ENCODE measurements at places on chromosomes 5 and 9. TPM values are rescaled to one million over a fixed set of nuclear protein-coding genes. Genes with fewer than 3 reads are reported as not detected.

Gene ST6GALNAC4
- polyA plus RNA-seq: 22.2 TPM

Gene ZDHHC11B
- polyA plus RNA-seq: 19.9 TPM

Gene MOB3B
- 1.7 TPM for polyA plus RNA-seq

- no peaks in the 10 kb centered on the region for H3K27me3 ChIP-seq
- no peak overlapping the region for H3K4me3 ChIP-seq
- no peak for DNase-seq
- no peaks in the 10 kb centered on the region for H3K36me3 ChIP-seq
- H3K4me1 ChIP-seq: no peaks in the 10 kb centered on the region
These were observed 723.3 kb downstream of the CETN3 start for GRCh38 chr5:89686081-89686765.

DNA sequence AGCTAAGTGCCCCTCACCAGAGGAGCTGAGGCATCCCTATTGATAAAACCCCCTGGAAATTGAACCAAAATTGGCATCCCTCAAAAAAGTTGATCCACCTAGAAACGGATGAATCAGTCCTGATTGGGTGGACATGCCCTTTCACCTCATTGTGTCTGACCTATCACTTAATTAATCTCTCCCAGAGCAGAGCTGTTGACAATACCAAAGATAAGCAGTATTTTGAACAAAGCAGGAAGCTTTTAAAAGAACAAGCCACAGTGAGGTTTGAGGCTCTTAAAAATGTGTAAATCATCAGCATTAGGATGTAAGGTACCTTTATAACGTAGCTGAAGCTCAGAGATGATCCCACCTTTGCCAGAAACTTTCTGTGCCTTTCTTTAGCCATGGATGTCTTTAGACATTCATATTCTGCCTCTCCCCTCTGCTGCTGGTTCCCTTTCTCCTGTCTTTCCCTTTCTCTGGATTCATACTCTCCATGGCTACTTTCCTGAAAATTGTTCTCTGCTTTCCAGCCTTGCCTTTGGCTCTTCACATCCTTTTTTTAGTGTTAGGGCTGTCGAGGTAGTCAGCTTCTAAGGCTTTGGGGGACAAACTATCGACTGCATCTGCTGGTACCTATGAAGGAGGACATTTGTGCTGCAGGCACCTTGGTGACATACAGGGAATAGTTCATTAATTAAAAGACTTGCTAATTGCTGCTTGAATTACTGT is 7.8 kb upstream of the LHX2 start:
- no peak overlapping the region for H3K4me3 ChIP-seq
- no peaks in the 10 kb centered on the region for H3K36me3 ChIP-seq
- no peak overlapping the region for H3K27ac ChIP-seq
- no peak for DNase-seq
- no peaks in the 10 kb centered on the region for H3K4me1 ChIP-seq
- peaks cover 39% of the 10 kb centered on the region for H3K27me3 ChIP-seq

GRCh38 chr9:86531273-86531970 is 177.2 kb upstream of the TUT7 start:
- no peak for DNase-seq
- no peaks in the 10 kb centered on the region for H3K4me1 ChIP-seq
- no peaks in the 10 kb centered on the region for H3K36me3 ChIP-seq
- no peak overlapping the region for H3K27ac ChIP-seq

- H3K4me1 ChIP-seq: no peaks in the 10 kb centered on the region
- no peak overlapping the region for H3K4me3 ChIP-seq
- H3K36me3 ChIP-seq: no peaks in the 10 kb centered on the region
- no peaks in the 10 kb centered on the region for H3K27me3 ChIP-seq
- H3K27ac ChIP-seq: no peak overlapping the region
These were observed 86.6 kb upstream of the SLC25A48 start for GRCh38 chr5:135747824-135748223.

GRCh38 chr9:35835766-35836165 is 6.7 kb downstream of the TMEM8B start:
- no peaks in the 10 kb centered on the region for H3K36me3 ChIP-seq
- H3K27ac ChIP-seq: no peak overlapping the region
- H3K4me3 ChIP-seq: no peak overlapping the region
- DNase-seq: no peak
- peaks cover 26% of the 10 kb centered on the region for H3K4me1 ChIP-seq

GRCh38 chr5:61477788-61478187 is 145.7 kb downstream of the ZSWIM6 start:
- H3K36me3 ChIP-seq: no peaks in the 10 kb centered on the region
- no peak overlapping the region for H3K27ac ChIP-seq
- peaks cover 19% of the 10 kb centered on the region for H3K4me1 ChIP-seq
- no peak for DNase-seq
- no peaks in the 10 kb centered on the region for H3K27me3 ChIP-seq

Measured in pancreas (tissue), 10 donors.